T-helper 22 cell (primary cell): ENCODE measurements at places on chromosomes 2 and 18.

DNA sequence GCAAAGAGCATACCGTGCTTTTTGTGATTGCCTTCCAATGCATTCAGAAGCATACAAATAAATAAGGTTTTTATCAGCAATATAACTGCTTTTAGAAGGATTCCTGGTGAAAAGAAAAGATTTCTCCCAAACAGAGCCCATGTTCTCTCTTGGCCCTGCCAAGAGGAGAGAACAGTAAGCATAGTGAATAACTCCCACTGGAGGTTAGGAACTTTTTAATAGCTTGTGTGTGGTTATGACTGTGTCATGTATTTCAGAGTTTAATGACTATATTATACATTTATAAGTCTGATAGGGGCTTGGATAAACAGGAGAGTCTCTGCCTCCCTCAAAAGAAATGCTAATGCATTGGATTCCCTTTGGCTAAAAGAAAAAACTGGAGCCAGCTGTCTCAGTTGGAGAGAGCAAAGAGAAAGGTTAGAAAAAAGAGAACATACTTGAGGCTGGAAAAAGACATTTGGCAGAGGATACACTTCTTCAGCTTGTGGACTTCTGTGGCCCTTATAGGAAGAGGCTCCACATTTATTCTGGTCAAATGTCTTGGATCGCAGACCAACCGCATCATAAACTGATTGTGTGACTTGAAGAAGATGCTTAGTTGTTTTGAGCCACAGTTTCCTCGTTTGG is 63.0 kb upstream of the SPRED2 start:
- no peak for DNase-seq

- DNase-seq = no peak
Measured at GRCh38 chr2:68737711-68738110, 3.1 kb downstream of the ARHGAP25 start.

- DNase-seq = no peak
Measured at GRCh38 chr2:25044990-25045389, 3.1 kb downstream of the EFR3B start.

GRCh38 chr2:15834381-15835031 is 105.8 kb upstream of the MYCN start:
- no peak for DNase-seq

DNA sequence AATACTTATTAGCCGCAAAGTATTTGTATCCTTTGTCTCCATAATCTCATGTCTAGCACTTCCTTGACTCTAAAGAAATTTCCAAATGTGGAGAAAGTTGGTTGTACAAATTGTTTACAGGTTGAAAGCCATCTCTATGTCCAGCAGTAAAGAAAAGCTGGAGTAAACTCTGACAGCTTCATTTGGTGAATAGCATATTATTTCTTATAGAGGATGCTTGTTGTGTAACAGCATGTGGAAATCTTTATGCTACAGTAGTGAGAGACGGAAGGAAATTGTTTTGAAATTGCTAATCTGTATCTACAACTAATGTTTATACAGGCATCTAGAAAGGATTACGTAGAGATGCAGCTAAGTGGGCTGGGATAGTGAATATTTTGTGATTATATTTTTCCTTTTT is 78.5 kb downstream of the UGGT1 start:
- DNase-seq = no peak

- DNase-seq = no peak
Measured at GRCh38 chr2:203583701-203584100, 48.6 kb upstream of the RAPH1 start.

DNA sequence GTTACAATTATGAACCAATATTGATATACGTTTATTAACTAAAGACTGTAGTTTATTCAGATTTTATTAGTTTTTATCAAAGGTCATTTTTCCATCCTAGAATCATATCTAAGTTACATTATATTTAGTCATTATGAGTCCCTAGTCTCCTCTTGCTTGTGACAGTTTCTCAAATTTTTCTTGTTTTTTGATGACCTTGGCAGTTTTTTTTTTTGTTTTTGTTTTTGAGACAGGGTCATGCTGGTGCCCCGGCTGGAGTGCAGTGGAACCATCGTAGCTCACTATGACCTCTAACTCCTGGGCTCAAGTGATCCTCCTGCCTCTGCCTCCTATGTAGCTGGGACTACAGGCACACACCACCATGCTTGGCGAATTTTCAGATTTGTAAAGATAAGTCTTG is 18.3 kb upstream of the SLC39A10 start:
- DNase-seq = no peak

DNA sequence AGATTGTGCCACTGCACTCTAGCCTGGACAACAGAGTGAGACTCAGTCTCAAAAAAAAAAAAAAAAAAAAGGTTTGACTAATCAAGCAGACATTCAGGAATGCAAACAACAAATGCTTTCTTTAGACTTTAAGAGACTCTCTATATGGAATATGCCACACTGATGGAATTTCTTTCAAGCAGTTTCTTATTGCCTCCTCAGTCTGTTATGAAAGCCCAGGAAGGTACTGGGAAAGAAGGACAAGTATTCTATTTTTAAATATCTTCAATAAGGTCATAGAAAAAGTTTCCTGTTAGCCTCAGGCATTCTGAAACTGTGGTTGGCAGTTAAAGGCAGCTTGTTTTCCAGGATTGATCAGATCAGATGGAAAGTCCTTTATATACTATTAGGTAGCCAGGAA is 241.6 kb downstream of the PIK3C3 start:
- no peak for DNase-seq

DNA sequence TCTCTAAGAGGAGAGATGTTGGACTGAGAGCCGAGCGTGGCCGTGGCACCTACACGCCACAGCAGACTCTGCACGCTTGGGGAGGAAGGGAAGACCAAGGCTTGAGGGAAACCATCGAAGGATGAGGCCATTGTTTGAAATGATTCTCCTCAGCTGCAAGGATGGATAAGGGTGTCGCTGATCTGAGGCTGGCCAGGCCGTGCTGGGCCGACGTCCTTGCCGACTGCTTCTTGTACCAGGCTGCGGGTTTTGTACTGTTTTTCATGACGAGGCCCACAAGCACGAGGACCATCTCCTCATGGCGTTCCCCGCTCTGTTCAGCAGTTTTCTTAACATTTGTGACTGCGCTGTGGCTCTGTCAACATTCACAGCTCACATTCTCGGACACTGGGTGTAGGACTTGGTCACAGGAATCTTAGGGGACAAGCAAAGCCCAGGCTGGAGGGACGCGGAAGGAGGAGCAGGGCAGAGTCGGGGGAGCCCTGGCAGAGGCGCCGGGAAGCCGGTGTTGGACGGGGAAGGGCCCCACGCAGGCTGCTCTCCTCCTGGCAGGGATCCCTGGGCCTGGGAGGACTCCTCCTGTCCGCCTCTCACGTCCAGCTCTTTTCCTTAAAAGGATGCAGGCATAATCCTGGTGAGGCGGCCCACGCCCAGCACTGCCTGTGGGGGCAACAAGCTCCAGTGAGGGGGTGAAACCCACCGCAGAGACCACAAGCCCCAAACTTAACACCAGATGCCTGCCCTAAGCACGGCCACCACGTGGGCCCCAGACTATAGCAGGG is 259.0 kb upstream of the SALL3 start:
- no peak for DNase-seq

DNA sequence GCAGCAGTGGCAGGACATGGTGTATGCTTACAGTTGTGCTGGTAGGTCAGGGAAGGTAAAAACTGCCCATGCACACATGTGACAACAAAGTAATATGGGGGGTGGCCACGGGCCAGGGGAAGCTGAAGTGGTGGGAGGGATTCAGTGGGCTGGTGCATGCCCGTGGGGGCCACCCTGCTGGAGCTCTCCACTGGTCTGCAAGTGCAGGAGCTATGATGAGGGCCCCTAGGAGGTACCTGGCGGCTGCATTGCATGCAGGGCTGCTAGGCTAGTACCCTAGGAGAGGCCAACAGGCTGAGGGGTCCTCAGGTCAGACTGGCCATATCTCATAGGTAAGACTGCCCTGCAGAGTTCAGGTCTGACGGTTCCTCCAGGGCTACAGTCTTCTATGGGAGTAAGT is 265.9 kb downstream of the NUP35 start:
- no peak for DNase-seq

GRCh38 chr2:44547718-44548117 is 186.0 kb downstream of the CAMKMT start:
- no peak for DNase-seq

DNA sequence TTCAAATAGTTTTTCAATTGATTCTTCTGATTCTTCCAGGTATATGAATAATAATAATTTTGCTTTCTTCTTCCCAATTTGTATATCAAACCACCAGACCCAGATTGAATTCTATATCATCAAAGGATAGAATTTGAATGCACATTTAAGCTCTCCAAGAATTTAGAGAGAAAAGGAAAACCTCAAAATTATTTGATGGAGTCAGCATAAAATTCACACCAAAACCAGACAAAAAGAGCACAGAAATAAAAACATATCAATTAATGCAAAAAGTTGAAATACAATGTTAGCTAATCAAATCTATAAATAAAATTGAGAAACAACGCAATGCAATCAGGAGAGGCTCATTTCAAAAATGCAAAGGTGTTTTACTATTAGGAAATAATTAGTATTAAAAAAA is 248.0 kb upstream of the HS6ST1 start:
- DNase-seq = no peak

DNA sequence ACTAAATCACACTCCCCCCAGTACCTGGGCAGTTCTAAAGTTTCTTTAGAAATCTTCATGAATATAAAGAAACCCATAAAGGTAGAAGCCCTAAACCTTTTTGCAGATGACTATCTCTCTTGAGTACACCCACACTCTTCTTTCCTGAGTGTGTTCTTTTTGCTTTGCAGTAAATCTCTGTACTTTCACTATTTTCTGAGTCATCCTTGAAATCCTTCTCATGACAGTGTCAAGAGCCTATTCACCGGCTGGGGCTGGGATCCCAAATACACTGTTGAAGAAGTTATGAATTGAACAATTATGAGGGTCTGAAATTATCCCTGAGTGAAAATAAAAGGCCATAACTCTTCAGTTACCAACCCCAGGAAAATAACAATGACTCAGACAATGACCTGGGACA is 133.9 kb upstream of the CCDC195 start:
- DNase-seq = no peak

- DNase-seq = no peak
Measured at GRCh38 chr2:88451811-88452564, 505 bp downstream of the FOXI3 start.

DNA sequence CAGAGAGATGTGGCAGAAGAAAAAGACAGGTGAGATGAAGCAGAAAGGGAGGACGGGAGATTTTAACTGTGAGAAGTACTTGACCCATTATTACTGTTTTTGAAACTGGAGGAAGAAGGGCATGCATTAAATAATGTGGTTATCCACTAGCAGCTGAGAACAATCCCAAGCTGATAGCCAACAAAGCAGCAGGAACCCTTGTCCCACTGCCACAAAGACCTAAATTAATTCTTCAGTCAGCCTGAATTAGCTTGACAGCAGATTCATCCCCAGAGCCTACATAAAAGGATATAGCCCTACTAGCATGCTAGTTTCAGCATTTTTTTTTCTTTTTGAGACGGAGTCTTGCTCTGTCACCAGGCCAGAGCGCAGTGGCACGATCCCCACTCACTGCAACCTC is 19.5 kb upstream of the REG3A start:
- DNase-seq = no peak

DNA sequence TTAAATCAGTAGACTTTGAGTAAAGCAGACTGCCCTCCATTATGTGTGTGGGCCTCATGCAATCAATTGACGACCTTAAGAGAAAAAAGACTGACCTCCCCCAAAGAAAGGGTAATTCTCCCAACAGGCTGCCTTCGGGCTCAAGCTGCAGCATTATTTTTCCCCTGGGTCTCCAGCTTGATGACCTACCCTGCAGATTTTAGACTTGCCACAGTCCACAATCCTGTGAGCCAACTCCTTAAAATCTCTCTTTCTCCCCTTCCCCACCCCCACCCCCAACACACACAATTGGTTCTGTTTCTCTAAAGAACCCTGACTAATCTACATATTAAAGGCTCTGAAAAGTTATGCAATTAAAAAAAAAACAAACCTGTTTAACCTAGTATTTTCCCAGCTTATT is 89.4 kb downstream of the RNF152 start:
- no peak for DNase-seq

- DNase-seq = no peak
Measured at GRCh38 chr2:45821558-45822271, 170.2 kb downstream of the PRKCE start.

- DNase-seq = no peak
Measured at GRCh38 chr18:1916869-1917523, 654.3 kb downstream of the METTL4 start.

DNA sequence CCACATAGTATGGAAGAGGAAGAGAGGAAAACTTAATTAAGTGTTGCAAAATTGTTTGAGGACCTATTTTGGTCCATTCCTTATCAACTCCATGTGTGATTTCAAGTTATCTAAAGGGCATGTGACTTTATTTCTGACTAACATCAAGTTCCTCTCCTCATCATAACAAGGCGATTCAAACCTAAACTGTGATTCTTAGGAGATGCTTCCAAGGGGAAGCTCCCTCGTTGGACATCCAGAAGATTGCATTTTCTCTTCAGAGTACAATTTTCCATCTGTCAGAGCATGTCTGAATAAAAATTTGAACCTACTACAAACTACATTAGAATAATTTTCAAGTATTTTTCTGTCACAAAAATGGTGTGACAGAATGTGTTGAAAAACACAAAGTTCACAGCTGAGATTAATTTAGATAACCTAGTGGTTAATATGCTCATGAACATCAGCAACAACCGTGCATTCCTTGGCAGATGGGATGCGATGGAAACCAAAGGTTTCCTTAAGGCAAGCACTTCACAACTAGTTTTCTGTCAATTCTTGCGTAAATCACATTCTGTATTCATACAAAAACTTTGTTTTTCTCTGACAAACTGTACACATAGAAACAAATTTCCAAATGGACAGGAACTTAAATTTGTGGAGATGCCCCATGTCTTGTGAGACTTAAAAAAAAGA is 4.2 kb downstream of the SFT2D3 start:
- DNase-seq = no peak

DNA sequence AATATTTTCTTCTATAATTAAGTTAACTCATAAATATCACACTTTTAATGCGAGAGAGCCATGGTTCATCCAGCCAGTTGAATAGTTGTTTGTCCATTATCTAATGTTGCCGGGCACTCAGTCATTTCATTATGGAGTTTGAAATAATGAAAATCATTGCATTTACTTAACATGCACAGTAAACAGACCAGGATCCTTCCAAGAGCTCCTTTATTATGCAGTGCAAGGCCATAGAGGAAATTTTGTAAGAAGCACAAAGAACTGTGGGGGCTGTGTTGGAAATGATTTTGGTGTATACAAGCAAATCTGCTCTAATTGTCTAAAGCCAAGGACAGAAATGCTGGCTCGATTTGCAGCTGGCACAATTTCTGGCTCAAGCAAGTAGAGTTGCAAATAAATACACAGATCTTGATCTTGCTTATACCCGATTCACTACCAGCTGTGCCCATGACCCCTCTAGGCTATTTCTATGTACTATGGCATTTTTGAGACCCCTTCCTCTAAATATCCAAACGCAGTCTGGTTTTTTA is 400.3 kb upstream of the HNRNPA3 start:
- no peak for DNase-seq

- no peak for DNase-seq
Measured at GRCh38 chr18:9135912-9136314, 668 bp upstream of the ANKRD12 start.

GRCh38 chr2:107436281-107436680 is 390.4 kb upstream of the RGPD4 start:
- no peak for DNase-seq
